ENCODE measurements at places on chromosomes 11 and 22.

GRCh38 chr11:9142732-9143131 lies 51.3 kb upstream of the SCUBE2 start:
- no peak for DNase-seq

DNA sequence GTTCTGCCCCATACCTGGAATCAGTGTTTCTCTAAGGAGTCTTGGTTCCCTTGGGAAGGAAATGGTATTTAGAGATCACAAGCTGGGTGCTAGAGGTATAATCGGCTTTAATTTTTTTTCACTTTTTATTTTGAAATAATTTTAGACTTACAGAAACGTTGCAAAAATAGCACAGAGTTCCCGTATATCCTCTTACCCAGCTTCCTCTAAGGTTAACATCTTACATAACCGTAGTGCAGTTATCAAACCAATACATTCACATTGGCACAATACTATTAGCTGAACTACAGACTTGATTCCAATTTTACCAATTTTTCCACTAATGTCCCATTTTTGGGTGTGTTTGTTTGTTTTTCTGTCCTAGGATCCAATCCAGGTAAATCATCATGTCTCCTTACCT lies 63.8 kb downstream of the RBX1 start:
- no peak for DNase-seq

- DNase-seq = no peak
These were observed 122.7 kb downstream of the DBX1 start for GRCh38 chr11:20037396-20038153.

DNA sequence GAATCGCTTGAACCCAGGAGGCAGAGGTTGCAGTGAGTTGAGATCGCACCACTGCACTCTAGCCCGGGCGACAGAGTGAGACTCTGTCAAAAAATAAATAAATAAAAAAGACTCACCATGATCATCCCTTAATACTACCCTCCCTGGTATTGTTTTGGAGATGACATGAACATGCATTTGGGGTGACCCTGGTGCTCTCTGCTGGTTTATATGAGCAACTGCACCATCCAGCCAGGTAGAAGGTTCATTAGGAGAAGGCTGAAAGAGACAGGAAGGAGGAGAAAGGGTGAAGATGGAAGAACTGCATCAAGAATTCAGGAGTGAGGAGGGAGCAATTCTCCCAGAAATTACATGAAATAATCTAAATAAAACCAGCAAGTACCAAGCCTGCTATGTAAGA lies 37.8 kb downstream of the SLC5A1 start:
- peak; percentile 10 for DNase-seq

DNA sequence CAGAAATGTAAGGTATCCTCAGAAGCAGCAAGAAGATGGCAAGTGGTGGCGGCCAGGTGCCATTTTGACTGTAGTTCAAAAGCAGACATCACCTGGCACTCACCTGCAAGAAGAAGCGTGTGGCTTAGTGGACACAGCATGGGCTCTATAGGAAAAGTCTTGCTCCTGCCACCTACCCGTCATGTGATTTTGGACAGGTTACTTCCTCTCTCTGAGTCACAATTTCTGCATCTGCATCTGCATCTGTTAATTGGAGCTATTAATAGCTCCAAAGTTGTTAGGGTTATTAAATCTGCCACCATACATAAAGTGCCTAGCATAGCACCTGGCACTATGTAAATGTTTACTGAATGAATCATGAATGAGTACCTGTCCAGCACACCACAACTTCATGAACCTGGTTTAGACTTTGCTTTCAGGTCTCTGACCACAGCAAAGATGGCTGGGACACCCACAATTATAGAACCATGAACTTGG lies 16.8 kb downstream of the RAB30 start:
- DNase-seq = no peak

DNA sequence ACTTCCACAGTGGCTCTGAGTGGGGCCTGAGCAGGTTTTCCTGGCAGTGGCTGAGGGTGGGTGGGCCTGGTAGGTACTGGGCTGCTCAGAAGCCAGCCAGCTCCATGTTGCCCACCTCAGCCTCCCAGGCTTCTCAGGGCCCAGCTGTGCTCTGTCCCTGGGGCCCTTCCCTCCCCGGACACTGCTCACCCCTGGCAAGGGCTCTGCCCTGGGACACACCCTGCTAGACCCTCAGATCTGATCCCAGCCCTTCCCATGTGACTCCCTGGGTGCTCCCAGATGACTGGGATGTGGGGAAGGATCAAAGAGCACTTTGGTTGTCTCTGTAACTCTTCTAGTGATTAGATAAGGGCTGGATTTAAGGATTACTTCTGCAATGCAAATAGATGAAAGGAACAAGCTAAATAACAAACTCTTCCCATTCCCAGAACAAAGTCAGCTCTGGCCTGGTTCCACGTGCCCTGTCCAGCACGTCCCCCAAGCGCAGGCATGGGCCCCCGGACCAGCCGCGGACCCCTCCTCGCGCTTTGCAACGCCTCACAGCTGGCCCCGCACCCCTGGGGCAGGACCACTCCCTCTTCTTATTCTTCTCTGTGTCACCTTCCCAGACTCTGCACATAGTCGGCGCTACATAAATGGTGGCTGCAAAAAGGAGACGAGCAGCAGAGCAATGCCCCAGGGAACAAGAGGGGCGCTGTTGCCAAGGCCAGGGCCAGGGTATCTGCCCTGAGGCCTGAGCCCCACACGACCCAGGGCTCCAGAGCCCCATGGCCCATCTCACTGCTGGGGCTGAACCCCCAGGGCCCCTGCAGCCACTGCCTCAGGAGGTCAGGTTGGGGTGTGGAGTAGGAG lies 5.7 kb upstream of the KRTAP5-6 start:
- DNase-seq = no peak

GRCh38 chr11:112844517-112844916 lies 116.7 kb upstream of the NCAM1 start:
- DNase-seq = no peak

GRCh38 chr11:96084610-96085318 lies 160.9 kb upstream of the MTMR2 start:
- DNase-seq = no peak

- no peak for DNase-seq
These were observed 119.1 kb upstream of the LRRC4C start for GRCh38 chr11:41578421-41579051.

DNA sequence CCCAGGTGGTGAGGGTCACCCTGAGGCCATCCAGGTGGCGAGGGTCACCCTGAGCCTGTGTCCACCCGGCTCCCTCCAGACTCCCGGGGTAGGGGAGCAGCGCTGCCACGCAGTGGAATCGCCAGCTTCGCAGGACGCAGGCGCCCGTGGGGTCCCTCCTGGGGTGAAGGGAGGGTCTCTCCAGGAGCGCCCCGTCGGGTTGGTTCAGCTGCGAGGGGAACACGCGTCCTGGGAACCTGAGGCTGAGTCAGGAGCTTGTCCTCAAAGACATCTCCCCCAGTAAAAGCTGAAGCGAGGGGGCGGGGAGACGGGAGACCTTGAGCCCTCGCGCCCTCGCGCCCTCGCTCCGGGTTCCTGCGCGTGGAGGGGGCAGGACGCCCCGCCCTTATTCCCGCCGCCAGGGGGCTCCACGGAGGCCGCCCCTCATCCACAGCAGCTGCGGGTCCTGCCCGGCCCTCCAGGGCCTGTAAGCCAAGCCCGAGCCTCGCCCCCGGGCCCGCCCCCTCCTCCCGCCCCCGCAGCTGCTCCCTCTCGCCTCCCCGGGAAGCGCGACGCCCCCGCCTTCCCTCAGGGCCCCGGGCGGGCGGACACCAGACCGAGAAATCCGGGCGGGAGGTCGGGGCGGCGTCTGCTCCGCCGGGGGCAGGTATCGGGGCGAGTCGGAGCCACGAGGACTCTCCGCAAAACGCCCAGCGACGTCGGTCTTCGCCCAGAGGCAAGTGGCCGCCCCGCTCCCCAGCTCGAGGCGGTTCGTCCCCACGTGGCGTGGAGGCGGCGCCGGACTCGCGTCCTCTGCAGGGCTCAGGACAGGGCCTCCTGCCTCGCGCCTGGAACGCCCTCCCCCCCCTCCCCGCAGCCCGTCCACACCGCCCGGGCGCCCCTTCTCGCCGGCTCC lies 22.8 kb downstream of the PIM3 start:
- no peak for DNase-seq

DNA sequence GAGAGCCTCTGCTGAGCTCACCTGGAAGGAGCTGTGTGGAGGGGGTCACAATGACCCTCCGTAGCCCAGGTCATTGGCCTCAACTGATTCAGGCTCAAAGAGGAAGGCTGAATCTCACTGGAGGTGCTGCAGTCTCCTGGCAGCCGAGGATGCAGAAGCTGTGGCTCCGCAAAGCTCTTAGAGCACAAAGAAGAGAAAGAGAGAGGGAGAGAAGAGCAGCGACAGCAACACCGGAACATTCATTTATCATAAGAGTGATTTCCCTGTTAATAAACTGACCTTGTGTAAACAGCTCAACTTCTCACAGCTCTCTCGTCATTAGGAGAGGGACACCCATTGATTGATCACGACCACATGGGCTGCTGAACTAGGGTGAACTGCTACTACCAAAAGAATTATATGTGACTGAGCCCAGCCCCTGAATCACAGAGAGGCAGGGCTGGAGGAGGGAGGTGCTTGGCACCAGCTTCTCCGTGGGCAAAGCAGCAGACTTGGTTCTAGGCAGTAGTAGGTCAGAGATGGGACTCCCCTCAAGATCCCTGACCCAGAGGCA lies 281.7 kb downstream of the NXPE2 start:
- DNase-seq = no peak

DNA sequence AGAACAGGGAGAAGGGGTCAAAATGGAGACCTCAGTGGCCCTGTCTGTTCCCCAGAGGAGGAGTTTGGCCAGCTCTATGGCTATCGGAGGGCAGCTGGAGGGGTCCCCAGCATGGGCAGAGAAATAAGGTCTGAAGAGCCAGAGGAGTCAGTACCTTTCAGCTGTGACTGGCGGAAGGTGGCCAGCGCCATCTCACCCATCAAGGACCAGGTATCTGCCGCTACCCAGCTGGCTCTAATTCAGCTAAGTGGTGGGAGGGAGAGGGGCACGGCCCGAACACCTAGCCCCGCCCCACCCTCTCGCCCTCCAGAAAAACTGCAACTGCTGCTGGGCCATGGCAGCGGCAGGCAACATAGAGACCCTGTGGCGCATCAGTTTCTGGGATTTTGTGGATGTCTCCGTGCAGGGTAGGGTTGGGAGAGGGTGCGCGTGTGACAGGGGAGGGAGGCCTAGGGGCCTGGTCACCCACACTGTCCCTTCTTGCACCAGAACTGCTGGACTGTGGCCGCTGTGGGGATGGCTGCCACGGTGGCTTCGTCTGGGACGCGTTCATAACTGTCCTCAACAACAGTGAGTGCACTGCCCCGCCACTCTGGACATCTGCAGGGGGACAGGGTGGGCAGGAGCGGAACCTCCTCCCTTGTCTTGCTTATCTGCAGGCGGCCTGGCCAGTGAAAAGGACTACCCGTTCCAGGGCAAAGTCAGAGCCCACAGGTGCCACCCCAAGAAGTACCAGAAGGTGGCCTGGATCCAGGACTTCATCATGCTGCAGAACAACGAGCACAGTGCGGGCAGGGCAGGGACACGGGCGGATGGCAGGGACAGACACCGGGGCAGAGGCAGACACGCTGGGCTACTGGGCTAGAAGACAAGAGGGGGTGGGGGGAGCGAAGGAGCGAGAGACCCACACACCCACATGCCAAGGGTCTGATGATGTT lies 2.8 kb downstream of the CTSW start:
- no peak for DNase-seq

- no peak for DNase-seq
These were observed 87.9 kb downstream of the OSBP2 start for GRCh38 chr22:30782613-30783012.

All from stimulated activated CD4-positive, alpha-beta T cell treated with anti-CD3 and anti-CD28 coated beads, TNF-alpha, amount 100 ng/mL, for 24 hours (primary cell).